H9 (cell line): ENCODE measurements at places on chromosomes 12 and 14.

- DNase-seq = no peak
Observed at GRCh38 chr14:103296007-103296406, 38.0 kb upstream of the EIF5 start.

GRCh38 chr12:96239711-96240635, 45.8 kb downstream of the ELK3 start:
- DNase-seq = no peak

- no peak for DNase-seq
Observed at GRCh38 chr12:51202718-51203117, 15.1 kb downstream of the POU6F1 start.

- DNase-seq = no peak
Observed at GRCh38 chr14:33240466-33240865, 301.8 kb downstream of the NPAS3 start.

DNA sequence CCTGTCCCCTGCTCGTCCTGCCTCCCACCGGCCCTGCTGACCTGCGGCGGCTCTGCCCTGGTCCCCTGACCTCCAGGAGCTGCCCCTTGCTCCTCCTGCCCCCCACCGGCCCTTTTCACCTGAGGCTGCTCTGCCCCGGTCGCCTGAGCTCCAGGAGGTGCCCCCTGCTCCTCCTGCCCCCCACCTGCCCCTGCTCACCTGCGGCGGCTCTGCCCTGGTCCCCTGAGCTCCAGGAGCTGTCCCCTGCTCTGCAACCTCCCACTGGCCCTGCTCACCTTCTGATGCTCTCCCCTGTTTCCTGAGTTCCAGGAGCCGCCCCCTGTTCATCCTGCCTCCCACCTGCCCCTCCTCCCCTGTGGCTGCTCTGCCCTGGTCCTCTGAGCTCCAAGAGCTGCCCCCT, 101.3 kb downstream of the TMEM121 start:
- no peak for DNase-seq

DNA sequence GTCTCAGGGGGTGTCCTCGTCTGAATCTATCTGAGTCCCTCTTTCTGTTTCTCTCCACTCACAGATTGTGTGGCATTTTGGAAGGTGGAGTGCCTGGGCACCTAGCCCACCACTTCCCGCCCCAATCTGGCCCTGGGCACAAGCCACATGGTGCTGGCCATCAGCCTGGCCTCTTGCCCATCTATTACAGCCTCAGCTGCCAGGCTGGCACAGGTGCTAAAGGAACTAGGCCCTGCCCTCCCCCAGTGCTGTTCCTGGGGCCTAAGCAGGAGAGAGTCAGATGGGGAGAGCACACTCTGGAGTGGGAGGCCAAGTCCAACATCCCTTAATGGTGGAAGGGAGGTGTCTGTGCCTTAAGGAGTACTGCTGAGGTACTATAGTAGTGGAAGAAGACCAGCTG, 8.3 kb upstream of the CALCOCO1 start:
- no peak for DNase-seq

- no peak for DNase-seq
Observed at GRCh38 chr14:94163796-94164195, 10.3 kb upstream of the PPP4R4 start.

DNA sequence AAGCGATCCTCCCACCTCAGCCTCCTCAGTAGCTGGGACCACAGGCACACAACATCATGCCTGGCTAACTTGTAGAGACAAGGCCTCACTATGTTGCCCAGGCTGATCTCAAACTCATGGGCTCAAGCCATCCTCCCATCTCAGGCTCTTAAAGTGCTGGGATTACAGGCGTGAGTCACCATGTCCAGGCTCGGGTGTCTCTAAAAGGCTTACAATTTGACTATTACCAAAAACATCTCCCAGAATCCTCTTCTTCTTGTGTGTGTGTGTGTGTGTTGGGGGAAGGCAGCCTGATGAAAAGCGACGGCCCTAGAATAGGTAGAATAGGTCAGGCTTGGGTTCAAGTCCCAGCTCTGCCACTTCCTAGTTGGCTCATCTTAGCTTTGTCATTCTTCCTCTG, 16.8 kb downstream of the MSI1 start:
- DNase-seq = no peak

GRCh38 chr14:43532825-43533416, 974.2 kb downstream of the FSCB start:
- DNase-seq = no peak

GRCh38 chr12:122661938-122662337, 41.2 kb downstream of the HCAR2 start:
- no peak for DNase-seq

GRCh38 chr14:100193417-100194357, 34.2 kb upstream of the DEGS2 start:
- DNase-seq = no peak

GRCh38 chr12:92639017-92639416, 63.8 kb upstream of the PLEKHG7 start:
- DNase-seq = no peak

DNA sequence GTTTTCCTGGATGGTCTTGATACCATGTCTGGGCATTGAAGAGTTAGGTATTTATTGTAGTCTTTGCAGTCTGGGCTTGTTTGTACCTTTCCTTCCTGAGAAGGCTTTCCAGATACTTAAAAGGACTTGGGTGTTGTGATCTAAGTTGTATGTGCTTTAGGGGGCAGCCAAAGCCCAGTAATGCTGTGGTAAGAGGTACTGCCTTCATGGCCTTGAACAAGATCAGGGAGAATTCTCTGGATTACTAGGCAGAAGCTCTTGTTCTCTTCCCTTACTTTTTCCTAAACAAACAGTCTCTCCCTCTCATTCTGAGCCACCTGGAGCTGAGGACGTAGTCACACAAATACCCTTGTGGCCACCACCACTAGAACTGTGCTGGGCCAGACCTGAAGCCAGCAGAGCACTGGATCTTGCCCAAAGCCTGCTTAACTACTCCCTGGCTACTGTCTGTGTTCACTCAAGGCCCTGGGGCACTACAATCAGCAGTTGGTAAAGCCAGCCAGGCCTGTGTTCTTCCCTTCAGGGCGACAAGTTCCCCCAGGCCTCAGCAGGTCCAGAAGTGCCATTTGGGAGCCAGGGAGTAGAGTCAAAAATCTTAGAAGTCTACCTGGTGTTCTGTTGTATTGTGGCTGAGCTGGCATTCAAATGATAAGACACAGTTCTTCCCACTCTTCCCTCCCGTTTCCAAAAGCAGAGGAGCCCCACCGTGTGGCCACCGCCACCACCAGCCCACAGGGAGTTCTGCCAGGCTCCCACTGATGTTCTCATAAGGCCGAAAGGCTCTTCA, 11.4 kb downstream of the PRORP start:
- DNase-seq = no peak

GRCh38 chr12:57898308-57898970, 42.9 kb upstream of the ATP23 start:
- DNase-seq = no peak

GRCh38 chr12:105226219-105226618, 9.8 kb downstream of the APPL2 start:
- DNase-seq = no peak

DNA sequence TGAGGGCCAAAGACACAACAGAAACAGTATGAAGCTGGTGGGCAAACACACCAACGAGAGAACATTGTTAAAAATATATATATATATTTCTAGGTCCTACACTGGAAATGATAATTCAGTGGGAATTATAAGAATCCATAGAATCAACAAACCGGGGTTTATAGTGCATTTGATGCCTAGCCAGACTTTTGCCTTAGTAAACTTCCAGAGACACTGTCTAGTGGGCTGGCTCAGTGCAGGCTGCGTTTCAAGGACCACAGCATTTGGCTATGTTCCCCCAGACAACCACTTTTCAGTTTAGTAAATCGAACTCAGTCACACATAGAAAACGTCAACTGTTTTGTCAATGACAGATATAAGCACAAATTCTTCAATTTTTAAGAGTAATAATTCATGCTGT, 41.9 kb downstream of the SLC38A4 start:
- DNase-seq = no peak

DNA sequence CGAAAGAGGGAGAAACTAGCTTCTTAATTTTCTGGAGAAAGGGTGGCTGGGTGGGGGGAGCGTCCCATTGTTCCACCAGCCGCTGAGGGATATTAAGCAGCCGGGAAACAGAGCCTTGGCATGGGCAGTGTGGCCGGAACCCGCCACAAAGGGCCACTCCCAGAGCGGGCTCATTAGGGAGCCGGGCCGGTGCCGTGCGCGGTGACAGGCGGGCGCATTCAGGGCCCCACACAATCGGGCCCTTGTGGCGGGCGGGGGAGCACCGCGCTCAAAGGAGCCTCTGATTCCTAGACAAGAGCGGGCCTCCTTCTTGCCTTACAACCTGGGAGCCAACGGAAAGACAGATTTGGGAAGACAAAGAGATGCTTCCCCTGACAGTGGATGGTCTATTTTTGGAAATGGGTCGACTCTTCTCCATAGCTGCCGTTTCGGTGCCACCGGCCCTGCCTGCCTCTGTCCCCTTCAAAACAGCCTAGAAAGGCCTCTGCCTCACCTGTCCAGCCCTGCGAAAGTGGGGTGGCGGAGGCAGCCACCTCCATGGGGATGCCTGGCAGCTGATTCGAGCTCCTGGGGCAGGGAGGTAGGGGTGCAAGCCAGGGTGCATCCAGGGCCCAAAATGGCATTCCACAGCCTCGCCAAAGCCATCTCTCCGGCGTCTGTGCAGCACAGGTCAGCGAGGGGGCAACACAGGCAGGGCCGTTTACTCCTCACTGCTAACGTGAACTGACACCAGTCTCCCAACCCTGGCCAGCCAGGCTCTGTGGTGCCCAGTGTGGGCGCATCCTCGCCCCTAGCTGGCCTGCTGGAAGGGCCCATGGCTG, 10.9 kb downstream of the CCDC85C start:
- DNase-seq = no peak

GRCh38 chr14:73344319-73344718, 107.0 kb downstream of the PAPLN start:
- DNase-seq = no peak

DNA sequence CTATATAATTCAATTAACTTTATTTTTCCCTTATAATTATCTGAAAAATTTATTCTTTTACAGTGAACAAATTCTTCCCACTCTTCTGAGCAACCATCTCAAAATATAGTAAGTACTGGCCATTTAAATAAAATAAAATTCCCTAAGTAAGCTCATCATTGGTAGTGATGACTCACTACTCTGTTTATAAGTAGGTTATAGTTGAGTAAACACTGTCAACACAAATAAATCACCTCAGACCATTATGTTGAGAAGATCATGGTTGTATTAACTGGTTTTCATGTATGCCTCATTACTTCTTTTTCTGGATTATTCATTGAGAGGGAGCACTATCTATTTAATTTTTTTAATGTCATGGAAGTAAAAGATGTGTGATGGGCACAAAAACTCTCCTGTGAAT, 220.5 kb downstream of the SEC23A start:
- no peak for DNase-seq

DNA sequence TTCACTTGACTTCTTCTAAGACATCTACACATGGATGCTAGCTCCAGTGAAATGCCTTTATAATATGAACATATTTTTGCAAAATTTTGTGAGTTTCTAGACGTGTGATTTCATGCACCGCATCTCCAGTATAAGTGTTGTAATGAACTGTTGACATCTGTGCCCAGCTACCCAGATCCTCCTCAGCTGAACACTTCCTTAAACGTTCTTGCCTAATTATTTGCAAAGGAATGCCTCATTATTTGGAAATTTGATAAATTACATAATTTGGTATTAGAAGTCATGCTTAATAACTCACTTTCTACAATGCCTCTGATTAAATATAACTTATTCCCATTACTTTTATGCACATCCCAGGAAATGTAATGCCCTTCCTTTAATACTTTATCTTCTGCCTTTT, 14.0 kb downstream of the OR11G2 start:
- no peak for DNase-seq

DNA sequence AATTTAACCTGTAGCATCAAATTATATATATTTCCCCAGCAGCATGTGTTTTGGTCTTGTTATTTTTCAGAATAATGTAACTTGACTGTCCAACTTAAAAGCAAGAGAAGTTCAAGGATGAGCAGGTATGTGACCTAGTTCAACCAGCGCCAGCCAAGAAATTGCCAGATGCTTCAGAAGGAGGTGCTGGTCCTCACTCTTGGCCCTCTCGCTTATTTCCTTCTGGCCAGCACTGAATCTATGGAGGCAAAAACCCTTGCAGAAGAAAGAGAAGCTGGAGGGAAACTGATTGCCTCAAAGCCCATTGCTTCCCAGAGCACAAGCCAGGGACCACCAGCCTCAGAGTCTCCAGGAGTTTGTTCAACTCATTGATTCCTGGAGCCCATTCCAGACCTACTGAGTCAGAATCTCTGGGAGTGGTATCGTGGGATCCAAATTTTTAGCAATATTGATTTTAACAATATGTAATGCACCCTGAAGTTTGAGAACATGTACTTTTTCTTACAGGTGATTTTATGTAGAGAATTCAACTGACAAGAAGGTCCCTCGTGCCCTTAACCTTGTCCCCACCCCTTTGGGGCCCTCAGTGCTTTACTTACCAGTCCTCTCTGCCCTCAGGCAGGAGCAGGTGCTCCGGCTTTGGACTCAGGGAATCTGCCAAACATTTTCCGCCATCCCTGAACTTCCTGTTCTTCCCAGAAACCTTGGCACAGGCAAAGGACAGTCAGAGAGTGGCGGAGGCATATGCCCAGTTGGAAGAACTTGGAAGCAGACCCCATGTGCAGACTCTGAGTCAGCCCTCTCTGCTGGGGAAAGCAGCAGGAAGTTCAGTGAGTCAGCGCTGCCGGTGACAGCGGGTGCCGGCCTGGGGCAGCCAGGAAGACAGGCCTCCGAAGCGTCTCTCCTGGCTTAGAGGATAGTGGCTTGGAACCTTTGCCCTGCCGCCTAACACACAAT, 10.4 kb downstream of the BEST3 start:
- peak; percentile 91 for DNase-seq

DNA sequence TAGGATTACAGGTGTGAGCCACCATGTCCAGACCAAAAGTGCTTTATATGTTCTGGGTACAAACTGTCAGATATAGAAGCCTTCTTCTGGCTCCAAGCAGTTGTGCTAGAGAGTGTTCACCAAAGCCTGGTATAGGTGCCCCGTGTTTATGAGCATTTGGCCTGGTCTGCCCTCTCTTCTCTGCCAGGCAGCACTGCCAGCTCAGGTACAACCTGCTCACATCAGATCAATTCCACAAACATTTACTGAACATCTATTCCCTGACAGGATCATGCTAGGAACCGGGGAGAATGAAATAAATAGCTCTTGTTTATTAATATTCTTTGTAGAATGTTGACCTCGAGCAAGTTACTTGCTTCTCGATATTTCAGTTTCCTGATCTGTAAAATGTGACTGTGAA, 20.0 kb upstream of the SOCS2 start:
- no peak for DNase-seq

GRCh38 chr12:117227000-117227653, 36.9 kb upstream of the FBXO21 start:
- DNase-seq = peak; percentile 63

- DNase-seq = no peak
Observed at GRCh38 chr12:77572371-77572770, 258.3 kb upstream of the NAV3 start.

DNA sequence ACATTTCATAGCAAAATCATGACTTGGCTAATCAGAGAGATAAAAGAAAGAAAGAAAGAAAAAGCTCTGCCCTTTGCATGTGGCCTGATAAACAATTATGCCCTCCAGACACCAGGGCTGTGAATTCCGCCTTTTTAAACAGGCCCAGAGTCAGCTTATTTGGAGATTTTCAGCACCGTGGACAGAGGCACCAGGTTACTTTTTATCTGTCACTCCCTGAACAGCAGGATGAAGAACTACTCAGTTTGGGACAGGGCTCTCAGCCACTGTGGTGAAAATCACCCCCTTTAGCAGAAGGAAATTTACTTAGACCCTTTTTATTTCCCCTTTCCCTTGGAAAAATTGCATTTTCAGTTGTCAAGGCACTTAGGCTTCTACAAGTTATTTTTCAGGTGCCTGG, 359.9 kb downstream of the NRXN3 start:
- DNase-seq = peak; percentile 56

- no peak for DNase-seq
Observed at GRCh38 chr14:59566725-59567124, 9.9 kb downstream of the CCDC175 start.
